ENCODE measurements at places on chromosomes 12 and 14.

DNA sequence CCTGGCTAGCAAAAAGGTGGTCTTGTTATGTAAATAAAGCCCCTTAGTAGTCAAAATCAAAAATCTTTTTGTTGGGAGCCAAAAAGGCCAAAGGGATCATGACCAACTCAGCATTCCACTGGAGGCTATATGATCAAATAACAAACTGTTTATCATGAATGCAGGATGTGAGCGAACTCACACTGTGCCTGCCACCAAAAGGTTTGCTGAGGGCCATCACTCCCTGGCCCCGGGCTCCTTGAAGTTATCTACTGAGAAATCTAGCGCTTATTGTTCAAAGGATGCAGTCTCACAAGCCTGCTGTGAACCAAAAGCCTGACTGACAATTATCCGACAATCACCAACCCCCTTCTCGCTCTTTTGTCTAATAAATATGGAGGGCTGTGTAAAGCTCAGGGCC is 107.2 kb upstream of the DDHD1 start:
- DNase-seq: no peak

DNA sequence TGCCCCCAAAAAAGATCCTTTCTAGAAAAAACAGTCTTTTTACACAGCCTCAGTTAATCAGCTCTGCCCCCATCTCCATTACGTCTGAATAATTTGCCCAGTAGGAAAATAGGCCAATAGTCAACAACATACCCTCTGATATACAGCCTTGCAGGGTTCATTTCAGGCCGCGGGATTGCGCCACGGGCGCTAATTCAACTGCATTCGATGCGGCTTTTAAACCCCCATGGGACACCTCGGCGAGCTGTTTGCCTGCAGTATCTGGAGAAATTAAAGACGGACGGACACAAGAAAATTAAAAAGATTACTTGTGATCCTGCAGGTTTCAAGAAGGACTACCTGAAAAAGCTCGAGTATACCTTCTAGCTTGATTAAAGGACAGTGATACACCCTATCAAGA is 36.1 kb downstream of the ERP29 start:
- no peak for DNase-seq

DNA sequence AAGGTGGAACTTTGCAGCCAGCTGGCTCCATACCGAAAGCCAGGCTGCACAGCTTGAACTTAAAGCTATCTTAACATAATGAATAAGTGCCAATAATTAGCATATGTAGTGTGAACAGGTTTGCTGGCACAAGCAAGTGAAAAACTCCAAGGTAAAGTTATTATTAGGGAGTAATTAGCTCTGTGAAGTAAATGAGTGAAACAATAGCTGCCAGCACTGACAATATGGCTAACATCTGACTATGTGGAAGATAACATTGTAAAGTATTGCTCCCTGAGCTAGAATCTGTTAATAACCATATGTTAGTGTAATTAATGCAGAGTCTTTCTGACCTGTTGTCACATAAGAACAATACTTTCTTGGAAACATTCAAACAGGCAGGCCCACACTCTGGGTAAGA is 246.4 kb downstream of the SOX5 start:
- DNase-seq: no peak

DNA sequence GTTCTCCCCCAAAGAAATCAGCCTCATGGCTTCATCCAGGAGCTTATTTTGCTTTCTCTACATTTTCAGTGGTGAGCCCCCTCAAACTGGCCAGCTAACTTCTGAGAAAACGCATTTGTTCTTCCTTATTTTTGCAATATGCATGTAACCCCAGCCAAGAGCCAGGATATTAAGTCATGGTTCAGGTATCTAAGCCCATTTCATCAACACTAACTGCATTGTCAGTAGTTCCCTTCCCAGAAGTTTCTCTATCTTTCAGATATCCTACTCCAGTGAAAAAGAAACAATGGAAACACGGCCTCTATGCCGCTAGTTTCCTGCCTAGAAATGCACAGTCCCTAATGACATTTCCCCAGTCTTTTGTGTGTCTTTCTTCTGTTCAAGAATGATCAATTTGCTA is 102.8 kb upstream of the RASSF8 start:
- DNase-seq: no peak

GRCh38 chr12:120890963-120891362 is 13.2 kb downstream of the SPPL3 start:
- DNase-seq: no peak

DNA sequence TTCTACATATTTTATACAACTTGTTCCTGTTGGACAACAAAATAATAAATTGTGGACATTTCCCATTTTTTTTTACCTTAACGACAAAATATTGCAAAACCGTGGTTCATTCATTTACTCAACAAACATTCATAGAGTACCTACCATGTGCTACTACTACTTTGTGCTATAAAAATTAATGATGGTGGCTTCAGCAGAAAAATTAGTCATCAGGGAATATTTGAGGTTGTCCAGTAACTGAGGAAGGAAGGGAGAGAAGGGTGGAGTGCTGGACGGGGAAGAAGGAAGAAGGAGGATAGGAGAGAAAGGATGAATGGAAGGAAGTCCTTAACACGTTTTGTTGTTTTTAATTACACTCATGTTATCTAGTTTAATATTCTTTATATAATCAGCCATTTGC is 53.7 kb downstream of the PPFIBP1 start:
- DNase-seq: no peak

- DNase-seq: no peak
Observed at GRCh38 chr12:103386451-103386850, 109.3 kb downstream of the C12orf42 start.

DNA sequence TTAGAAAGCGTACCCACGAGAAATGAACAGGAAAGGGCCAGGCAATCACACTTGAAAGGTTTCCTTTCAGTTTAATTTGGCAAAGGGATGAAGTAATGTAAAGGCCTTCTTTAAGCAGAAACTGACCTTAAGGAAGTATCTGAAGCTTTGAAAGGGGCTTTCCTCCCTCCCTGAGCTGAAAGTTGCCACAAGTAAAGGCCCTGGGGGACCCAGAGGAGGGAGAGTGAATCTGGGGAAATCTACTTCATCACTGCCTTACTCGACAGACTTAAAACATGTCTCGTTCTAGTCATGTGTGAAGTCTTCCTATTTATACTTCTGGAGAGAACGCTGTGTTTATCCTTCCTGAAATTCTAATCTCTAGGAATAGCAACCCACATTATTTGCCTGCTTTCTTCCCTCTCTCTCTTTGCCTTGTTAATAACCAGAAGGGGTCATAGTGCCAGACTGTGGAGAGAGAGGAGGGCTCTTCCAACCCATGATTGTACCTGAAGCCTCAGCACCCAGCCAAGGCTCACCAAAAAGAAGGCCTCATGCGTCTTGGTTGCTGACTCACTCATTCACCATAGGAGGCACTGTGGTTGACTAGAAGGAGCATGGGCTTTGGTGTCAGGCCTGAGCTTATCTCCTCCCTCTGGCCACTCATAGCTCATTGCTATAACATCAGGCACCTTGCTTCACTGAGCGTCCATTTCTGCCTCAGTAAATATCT is 10.2 kb upstream of the GPX2 start:
- no peak for DNase-seq

DNA sequence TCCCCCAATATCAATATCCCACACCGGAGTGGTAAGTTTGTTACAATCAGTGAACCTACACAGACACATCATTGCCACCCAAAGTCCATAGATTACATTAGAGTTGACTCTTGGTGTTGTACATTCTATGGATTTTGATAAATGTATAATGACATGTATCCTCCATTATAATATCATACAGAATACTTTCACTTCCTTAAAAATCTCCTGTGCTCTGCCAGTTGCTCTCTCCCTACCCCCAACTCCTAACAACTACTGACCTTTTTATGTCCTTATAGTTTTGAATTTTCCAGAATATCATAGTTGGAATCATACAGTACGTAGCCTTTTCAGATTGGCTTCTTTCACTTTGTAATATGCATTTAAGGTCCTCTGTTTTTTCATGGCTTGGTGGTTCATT is 48.4 kb downstream of the SLC4A8 start:
- DNase-seq: no peak

DNA sequence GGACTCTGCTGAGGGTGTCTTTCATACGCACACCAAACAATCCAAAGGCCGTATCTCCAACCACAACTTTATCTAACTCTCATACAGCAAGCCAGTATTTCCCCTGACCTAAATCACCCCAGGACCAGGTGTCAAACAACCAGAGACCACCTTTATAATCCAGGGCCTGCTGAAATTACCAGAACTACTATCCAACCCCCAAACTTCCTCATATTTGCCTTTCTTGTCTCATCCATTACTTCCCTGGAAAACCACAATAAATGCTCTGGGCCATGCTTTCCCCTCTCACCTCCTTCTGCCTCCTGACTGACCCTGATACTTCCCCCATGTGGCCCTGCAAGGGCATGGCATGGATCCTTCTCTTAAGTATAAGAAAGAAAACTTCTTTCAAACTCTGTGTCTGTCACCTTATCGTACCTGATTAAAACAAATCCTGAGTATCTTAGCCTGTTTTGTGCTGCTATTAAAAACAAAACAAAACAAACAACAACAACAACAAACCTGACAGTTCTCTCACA is 44.7 kb upstream of the CRACR2A start:
- DNase-seq: no peak

- DNase-seq: no peak
Observed at GRCh38 chr12:51077930-51078329, 5.5 kb downstream of the CSRNP2 start.

GRCh38 chr14:80150301-80150700 is 61.0 kb downstream of the DIO2 start:
- no peak for DNase-seq

- DNase-seq: no peak
Observed at GRCh38 chr12:121693155-121693687, 19.3 kb upstream of the TMEM120B start.

DNA sequence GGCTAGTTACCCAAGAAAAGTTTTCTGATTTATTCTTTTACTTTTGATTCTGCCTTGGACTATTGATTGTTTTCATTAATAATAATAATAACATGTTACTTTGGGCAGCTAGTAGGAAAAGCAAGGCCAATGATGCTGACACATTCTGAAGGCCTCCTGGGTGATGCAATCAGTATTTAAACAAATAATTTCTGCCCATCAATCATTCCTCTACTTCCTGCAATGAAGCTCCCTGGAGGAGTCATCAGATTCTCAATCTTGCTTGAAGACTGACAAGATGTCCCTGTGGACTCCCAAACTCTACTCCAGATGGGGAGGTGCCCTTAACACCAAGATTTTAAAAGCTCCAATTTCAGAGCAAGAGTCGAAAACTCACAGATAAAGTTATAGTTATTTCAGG is at the start of gene SPX:
Gene SPX, plus strand, starts transcription at position 244 of the 400 bp plus-strand sequence. CDS start 177 bp downstream, outside the sequence.
- no peak for DNase-seq

- DNase-seq: no peak
Observed at GRCh38 chr14:67447033-67447381, 35.0 kb upstream of the PLEK2 start.

DNA sequence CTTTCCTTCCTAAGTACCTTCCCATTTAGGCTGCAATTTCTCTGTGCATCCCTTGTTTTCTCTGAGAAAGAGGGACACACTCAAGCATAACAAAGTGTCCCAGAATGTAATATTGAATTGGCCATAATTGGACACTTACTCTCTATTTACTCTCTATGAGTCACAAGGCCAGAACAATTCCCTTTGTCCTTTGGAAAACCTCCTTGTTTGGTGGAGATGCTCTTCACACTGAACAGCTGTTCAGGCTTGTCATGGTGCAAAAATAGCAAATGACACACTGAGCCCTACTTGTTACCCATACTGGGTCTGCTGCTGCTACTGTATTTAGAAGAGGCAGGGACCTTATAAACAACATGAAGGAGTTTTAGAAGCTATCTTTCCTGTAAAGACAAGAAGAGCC is 1590.5 kb upstream of the TMEM132C start:
- DNase-seq: peak; percentile 42

- DNase-seq: no peak
Observed at GRCh38 chr14:104373855-104374717, 205.5 kb upstream of the C14orf180 start.

DNA sequence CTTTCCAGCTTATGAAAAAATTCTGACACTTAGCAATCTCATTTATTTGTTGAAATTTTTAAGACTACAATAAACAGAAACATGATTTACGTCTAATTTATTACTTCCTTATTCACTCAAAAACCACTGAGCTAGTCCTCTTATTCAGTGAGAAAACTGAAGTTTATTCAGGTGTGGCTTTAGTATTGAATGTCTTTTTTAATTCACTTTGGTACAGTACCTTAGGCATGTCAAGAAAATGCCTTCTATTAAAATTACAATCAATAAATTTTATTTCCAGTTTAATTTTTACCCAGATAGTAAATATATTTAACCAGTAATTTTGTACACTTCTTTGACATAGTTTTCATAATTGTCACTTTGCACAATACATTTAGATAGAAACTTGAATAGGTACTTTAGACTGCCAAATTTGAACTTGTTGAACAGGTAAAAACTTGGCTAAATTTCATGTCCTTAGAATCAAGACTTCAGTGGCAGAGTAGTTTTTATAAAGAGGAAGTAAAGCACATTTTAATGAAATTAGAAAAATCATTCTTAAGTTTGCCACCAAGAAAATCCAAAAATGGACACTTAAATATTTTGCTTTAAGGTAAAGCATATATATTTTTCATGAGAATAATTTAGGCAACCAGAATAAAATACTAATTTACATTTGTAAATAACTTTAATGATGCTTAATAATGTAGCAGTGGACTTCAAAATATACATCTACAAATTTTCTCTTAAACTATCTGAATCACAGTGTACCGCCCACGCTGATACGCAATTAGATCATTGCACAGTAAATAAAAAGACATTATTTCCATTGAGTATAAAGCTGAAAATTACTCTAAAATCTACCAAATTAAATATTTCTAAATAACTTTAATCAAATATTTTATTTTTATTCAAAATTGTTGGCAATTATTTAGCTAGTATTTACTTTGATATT is 159.1 kb downstream of the RASSF9 start:
- DNase-seq: no peak

DNA sequence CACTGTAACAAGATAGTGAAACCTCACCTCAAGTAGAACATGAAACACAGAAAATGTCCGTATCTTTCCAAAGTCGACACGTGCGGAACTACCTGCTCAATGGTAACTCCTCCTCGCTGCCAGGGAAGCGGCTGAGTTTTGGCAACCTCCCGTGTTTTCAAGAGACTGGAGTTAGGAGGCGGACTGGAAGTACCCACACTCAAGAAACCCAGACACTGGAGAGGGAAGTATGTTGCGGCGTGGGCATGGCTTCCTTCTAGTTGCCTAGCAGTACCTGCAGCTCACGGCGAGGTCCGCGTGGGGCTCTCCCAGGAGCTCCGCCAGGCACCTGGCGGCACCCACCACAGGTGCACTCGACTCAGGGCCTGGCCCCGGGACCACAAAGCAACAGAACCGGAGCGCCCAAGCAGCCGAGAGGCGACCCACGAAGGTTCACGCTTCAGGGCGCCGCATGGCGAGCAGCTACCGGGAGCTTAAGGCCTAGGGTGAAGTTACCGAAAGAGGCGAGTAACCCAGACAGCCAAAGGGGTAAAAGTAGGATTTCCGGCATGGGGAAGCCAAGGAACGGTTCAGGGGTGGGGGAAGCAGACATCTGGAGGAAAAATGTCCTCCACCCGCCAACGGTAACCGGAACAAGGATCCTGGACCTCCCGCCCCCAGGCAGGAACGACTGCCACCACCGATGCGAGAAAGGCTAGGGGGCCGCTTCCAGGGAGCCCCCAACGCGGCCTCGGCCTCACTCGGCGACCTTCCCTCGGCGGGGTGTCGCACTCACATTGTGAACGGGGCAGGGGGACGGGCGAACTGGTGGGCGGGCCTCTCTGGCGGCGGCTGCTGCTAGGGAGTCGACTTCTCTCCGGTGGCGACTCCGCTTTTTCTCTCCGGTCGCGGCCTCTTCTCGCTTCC is 608 bp downstream of the PTGES3 start:
- no peak for DNase-seq

Measured in NCI-H1092 (cell line).